Breast epithelium (tissue), 4 donors: ENCODE measurements at places on chromosomes 6 and 20. TPM values are rescaled to one million over a fixed set of nuclear protein-coding genes. Genes with fewer than 3 reads are reported as not detected.

GRCh38 chr6:161564952-161565351, 291.1 kb upstream of the AGPAT4 start:
- H3K4me1 ChIP-seq: no peaks in the 10 kb centered on the region
- H3K27me3 ChIP-seq: no peaks in the 10 kb centered on the region
- no peak overlapping the region for H3K4me3 ChIP-seq
- no peak overlapping the region for H3K27ac ChIP-seq
- no peak for DNase-seq
- no peaks in the 10 kb centered on the region for H3K36me3 ChIP-seq

DNA sequence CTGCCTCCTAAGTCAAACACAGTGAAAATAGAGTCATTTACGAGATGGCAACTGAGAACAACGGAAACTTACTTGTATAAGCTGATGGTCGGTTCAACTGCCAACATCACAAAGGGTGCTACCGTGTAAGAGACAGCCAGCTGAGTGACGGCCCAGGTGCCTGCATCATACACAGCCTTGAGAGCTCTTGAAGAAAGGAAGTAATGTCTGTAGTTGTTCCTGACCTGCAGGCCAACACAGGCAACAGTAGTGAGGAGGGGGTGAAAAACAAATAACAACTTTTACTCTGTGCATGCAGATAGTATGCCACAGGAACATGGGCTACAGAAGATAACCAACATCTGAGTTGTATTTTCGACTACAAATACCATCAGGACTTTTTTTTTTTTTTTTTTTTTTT, 102.7 kb downstream of the MBOAT1 start:
- H3K36me3 ChIP-seq: no peaks in the 10 kb centered on the region
- H3K27me3 ChIP-seq: no peaks in the 10 kb centered on the region
- no peak overlapping the region for H3K4me3 ChIP-seq
- no peak for DNase-seq
- no peaks in the 10 kb centered on the region for H3K4me1 ChIP-seq

- no peak overlapping the region for H3K27ac ChIP-seq
- H3K4me1 ChIP-seq: no peaks in the 10 kb centered on the region
- no peaks in the 10 kb centered on the region for H3K36me3 ChIP-seq
- no peak for DNase-seq
- no peak overlapping the region for H3K4me3 ChIP-seq
- no peaks in the 10 kb centered on the region for H3K27me3 ChIP-seq
These were observed 70.6 kb downstream of the CTNNBL1 start for GRCh38 chr20:37764333-37764935.

GRCh38 chr20:34515484-34516246, 557 bp upstream of the DYNLRB1 start:
- peak overlapping the region; percentile 89 for H3K4me3 ChIP-seq
- no peaks in the 10 kb centered on the region for H3K36me3 ChIP-seq
- H3K27me3 ChIP-seq: no peaks in the 10 kb centered on the region
- peaks cover 4% of the 10 kb centered on the region for H3K4me1 ChIP-seq

DNA sequence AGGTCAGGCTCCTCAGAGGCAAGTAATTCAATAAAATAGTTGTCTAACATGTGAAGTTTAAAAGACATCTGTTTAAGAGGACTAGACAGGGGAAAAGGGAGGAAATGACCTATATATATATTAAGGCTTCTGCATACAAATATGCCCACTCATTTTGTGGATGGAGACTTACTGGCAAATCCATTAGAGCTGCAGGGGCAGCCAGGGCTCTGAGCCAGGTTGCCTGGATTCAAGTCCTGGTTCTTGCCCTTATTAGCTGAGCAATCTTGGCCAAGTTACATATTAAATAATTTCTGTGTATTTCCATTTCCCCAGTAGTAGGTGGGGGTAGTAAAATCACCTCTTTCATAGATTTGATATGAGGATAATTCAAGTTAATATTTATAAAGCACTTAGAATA, 287.0 kb upstream of the RIMS1 start:
- DNase-seq: no peak
- H3K4me1 ChIP-seq: no peaks in the 10 kb centered on the region
- no peak overlapping the region for H3K27ac ChIP-seq
- H3K36me3 ChIP-seq: no peaks in the 10 kb centered on the region
- H3K4me3 ChIP-seq: no peak overlapping the region
- no peaks in the 10 kb centered on the region for H3K27me3 ChIP-seq

DNA sequence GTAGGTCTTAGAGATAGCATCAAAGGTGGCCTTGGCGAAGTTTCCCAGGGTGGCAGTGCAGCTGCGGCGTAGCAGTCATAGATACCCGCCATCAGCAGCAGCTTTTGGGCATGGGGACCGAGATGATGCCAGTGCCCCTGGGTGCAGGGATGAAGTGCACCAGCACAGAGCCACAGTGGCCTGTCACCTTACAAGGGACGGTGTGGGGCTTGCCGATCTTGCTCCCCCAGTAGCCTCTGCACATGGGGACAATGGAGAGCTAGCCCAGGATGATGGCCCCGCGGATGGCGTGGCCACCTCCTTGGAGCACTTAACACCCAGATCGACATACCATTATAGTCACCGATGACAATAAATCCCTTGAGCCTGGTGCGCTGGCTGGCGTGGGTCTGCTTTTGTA, 195.5 kb downstream of the ZMYND8 start:
- H3K36me3 ChIP-seq: no peaks in the 10 kb centered on the region
- H3K4me1 ChIP-seq: no peaks in the 10 kb centered on the region
- H3K4me3 ChIP-seq: no peak overlapping the region
- no peak for DNase-seq
- no peak overlapping the region for H3K27ac ChIP-seq
- H3K27me3 ChIP-seq: no peaks in the 10 kb centered on the region

GRCh38 chr6:124132256-124132655, 328.6 kb downstream of the NKAIN2 start:
- H3K4me3 ChIP-seq: no peak overlapping the region
- no peak overlapping the region for H3K27ac ChIP-seq
- no peaks in the 10 kb centered on the region for H3K36me3 ChIP-seq
- no peaks in the 10 kb centered on the region for H3K4me1 ChIP-seq
- DNase-seq: no peak

- H3K36me3 ChIP-seq: no peaks in the 10 kb centered on the region
- DNase-seq: no peak
- H3K27me3 ChIP-seq: no peaks in the 10 kb centered on the region
- no peaks in the 10 kb centered on the region for H3K4me1 ChIP-seq
These were observed 18.2 kb downstream of the WRNIP1 start for GRCh38 chr6:2783188-2783963.

DNA sequence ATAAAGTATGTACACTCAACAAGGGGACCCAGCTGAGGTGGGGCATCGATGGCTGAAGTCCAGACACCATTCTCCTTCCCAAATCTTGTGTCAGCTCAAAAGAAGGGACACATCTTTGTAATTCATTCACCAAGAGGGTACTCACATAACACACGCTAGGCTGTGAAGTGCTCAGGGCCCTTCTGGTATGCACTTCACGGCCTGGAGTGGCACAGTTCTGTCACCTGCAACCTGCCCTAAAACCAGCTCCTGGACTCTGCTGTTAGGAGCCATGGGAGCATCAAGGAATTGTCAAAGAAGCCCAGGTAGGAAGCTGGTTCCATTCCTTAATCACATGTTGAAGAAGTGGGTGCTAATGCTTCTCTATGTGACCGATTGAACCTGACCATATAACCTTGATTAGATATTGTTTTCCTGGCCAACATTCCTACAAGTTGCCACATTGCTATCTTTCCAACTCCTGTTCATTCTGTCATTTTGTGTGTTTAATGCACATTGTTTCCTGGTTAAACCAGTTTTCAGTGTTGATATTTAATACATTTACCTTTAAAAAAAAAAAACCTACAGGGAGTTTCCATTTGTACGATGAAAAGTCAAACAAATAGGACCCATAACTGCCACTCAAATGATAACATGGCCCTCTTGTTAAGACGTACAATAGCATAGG, 127.3 kb downstream of the TNFRSF21 start:
- H3K27me3 ChIP-seq: no peaks in the 10 kb centered on the region
- DNase-seq: no peak
- H3K4me1 ChIP-seq: no peaks in the 10 kb centered on the region
- H3K27ac ChIP-seq: no peak overlapping the region

Gene SGK2
- 6.4 TPM for total RNA-seq

Gene CLVS2
- total RNA-seq: not detected

Gene KCNB1
- 5.1 TPM for total RNA-seq

Gene CALHM4
- total RNA-seq: not detected
